ENCODE measurements at places on chromosomes 7 and 10.

- no peak for DNase-seq
Measured at GRCh38 chr7:157444843-157445135, 108.0 kb downstream of the DNAJB6 start.

- no peak for DNase-seq
Measured at GRCh38 chr10:60353519-60354258, 36.0 kb downstream of the ANK3 start.

DNA sequence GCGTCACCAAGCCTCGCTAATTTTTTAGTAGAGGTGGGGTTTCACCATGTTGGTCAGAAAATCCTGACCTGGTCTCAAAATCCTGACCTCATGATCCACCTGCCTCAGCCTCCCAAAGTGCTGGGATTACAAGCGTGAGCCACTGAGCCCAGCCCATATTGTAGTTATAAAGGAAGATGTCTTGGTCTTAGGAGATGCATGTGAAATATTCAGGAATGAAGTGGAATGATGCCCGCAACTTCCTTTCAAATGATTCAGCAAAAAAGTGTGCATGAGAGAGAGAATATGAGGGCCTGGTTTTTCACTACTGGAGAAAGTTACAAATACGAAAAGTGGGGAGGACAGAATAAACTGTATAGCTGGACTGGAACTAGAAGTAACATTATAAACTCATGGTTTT, 15.9 kb downstream of the TMEM209 start:
- no peak for DNase-seq

- no peak for DNase-seq
Measured at GRCh38 chr10:51649064-51649463, 50.3 kb downstream of the CSTF2T start.

- DNase-seq = no peak
Measured at GRCh38 chr7:34523226-34523918, 134.6 kb upstream of the NPSR1 start.

GRCh38 chr10:104253106-104253505, 1.6 kb upstream of the GSTO1 start:
- DNase-seq = no peak

- DNase-seq = no peak
Measured at GRCh38 chr7:2321020-2321419, 6.8 kb upstream of the SNX8 start.

GRCh38 chr10:113111260-113111659, 161.2 kb downstream of the TCF7L2 start:
- DNase-seq = no peak

GRCh38 chr10:95440756-95441546, 120.2 kb downstream of the SORBS1 start:
- peak; percentile 5 for DNase-seq

GRCh38 chr10:112562809-112563663, 116.0 kb downstream of the VTI1A start:
- DNase-seq = no peak

- no peak for DNase-seq
Measured at GRCh38 chr10:60731134-60731885, 47.0 kb upstream of the CDK1 start.

DNA sequence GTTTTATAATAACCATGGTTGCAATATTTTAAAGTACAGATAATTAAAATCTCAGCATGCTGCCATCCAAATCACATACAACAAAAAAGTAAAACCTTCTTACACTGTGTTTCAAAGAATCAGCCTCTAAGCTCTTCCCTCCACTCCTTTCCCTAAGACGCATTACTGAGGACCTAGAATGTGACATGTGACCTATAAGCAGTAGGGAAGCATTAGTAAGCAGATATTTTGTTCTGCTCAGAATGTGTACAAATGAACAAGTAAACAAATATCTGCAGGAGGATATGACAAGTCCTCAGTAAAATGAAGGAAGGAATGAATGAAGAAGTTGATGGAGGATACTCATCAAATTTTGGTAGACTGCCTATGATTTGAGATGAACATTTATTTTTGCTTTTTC, 49.1 kb downstream of the RAB11FIP2 start:
- DNase-seq = no peak

DNA sequence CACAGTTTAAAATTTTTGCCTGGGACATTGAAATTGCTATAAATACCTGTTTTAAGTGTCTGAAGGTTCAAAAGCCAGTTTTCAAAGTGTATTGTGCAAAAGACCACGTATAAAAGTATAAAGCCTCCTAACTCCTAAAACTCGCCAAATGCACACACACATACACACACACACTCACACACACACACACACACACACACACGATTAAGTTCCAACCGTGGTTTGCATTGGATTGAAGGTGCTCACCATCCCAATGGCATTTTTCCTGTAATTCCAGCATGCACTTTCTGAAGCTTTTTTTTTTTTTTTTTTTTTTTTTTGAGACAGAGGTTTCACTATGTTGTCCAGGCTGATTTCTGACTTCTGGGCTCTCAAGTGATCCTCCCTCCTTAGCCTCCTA, 2.8 kb upstream of the RGS10 start:
- DNase-seq = no peak

DNA sequence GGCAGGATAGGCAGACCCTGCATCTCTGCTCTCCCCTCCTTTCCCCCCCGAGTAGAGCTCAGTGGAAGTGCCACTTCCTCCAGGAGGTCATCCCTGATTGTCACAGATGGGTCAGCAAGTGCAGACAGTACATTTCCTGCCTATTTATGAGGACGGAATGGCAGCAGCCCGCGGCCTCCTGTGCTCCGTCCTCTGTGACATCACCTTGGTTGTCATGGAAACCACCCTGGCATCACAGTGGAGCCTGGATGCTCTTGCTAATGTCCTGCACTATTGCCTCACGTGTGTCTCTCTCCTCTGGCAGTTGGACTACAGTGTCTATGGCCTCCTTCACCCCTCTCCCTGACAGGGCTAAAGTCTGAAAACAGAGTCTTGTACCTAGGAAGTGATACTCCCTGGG, 148.6 kb downstream of the SH3PXD2A start:
- DNase-seq = no peak

DNA sequence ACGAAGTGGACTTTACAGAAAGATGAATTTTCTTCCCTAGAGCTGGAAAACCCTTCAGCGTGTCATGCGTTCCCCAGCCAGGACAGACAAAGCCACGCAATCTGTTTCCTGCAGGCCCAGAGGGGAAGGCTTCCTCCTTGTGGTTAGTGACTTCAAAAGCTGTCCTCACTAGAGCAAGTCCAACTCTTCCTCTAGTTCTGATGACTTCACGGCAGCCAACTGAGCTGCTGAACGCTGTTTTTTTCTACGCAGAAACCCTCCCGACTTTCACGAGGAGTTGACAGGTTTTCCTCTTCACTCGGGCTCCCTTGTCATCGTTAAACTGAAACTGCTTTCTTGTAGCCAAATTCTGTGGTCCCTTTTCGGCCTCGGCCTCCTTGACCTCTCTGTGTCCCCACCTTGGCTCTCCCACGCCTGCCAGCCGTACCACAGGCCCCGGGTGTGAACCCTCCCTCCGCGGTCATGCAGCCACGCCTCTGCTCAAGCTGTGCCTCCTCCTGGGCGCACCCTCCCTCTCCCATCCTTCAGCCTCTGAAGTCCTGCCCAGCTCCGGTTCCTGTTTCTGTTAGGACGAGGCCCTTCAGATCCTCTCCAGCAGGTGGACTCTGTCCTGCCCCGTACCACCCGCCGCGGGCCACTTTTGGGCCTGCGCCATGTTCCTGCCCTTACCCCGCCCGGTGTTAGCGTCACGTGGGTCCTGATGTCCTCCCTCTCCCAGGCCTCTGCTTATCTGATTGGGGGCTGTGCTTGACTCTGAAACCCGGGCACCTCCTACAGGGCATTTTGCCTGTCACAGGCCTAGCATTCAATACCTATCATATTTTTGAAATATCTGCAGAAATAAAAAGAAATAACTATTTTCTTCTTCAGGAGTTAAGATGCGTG, 39.3 kb downstream of the CUX1 start:
- DNase-seq = peak; percentile 84

- DNase-seq = peak; percentile 67
Measured at GRCh38 chr7:4830176-4830575, 31.7 kb downstream of the PAPOLB start.

DNA sequence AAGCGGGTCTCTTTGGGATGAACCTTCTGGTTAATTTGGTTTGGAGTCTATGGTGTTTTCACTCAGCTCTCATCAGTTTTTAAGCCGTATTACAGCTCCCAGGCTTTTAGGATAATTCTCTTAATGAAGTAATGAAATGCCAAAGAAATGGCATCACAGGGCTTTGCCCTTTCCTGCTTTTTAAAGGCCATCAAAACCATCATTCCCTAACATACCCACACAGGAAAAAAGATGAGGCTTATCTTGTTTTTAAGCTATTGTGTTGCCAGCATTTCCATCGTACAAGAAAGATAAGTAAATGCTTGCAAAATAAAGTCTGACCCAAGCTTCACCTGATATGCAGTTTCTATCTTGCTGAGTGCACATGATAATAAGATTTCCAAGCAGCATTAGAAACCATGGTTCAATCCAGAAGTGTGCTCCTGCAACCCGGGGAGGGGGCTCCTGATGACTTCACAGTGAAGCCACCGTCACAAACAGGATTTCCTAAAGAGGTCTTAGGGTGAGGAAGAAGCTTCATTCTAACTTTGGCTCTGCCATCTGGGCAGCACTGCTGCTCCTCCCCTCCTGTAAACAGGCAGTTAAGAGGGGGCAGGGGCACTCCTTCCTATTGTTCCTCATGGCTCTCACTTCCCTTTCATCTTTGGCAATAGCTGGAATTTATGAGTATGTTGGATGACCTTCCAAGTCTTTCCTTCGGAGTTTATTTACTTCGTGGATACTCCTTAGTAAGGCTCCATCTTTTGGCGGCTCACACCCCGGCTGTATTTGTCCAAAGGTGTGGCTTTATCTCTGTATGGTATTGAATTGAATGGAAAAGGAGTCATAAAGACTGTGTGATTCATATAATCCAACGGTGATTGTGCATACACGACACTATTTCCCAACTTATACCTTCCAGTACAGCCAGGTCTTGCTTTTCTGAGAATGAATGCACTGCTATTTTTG, 55.2 kb upstream of the FAM133B start:
- DNase-seq = no peak

GRCh38 chr10:75238182-75239095, 2.7 kb upstream of the COMTD1 start:
- DNase-seq = no peak

GRCh38 chr7:107530751-107531150, 33.0 kb downstream of the COG5 start:
- DNase-seq = no peak

- no peak for DNase-seq
Measured at GRCh38 chr7:106561151-106561550, 99.8 kb downstream of the CCDC71L start.

GRCh38 chr7:102721-103120, 89.7 kb upstream of the FAM20C start:
- no peak for DNase-seq

- DNase-seq = no peak
Measured at GRCh38 chr10:128097783-128098182, 28.4 kb downstream of the MKI67 start.

GRCh38 chr10:128898133-128898915, 568.7 kb upstream of the MGMT start:
- DNase-seq = no peak

DNA sequence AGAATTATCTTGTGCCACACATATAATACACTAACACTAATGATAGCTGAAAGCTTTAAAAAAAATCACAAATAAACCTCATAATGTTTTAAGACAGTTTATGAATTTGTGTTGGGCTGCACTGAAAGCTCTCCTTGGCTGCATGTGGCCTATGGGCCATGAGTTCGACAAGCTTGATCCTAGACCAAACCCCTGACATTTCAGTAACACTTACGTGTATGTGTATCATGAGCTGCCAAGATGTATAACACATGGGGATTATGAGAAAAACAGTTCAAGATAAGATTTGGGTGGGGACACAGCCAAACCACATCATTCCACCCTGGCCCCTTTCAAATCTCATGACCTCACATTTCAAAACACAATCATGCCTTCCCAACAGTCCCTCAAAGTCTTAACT, 823.8 kb downstream of the PCDH15 start:
- DNase-seq = no peak

DNA sequence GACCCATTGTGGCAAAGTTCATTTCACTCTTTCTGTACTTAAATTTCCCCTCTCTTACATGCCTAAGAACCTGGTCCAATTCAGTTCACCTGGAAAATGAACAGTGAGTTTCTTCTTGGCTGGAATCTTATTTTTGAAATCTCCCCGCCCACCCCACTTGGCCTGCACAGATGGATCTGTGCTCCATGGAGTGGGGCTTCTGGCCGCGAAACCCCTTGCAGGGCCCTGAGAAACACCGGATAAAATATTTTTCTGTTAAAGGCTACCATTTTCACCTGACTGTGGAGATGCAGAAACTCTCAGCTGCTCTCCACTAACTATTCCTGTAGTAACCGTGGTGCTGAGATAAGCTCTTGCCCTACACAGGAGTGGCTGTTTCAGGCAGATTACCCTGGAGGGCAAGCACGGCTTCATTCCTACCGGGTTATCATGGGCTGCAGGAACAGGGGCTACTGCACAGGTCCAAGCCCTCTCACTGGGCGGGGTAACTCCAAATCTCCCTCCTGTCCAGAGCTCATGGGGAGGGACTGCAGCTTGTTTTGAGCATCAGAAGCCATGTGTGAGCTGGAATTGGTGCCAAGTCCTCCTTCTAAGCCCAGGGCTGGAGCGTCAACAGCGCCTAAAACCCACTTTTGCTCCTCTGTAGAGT, 118.9 kb downstream of the PRPF18 start:
- no peak for DNase-seq

DNA sequence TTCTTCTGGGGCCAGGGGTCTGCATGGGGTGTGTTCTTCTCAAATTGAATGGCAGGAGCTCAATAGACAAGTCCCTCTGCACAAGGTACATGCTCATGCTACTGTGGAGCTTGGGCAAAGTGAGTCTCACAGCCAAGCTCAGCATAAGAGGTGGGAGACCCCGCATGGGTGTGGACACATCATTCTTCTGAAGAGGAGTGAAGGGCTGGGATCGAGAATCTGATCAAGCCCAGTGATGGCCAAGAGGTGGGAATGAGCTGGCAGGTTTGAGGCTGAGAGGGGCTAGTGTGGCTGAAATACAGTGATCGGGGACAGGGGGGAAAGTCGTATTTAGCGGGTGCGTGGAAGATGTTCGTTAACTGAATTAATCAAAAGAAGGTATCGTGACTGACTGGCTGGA, 32.6 kb downstream of the CDH23 start:
- no peak for DNase-seq

GRCh38 chr10:76523246-76523645, 1091.8 kb downstream of the LRMDA start:
- no peak for DNase-seq

DNA sequence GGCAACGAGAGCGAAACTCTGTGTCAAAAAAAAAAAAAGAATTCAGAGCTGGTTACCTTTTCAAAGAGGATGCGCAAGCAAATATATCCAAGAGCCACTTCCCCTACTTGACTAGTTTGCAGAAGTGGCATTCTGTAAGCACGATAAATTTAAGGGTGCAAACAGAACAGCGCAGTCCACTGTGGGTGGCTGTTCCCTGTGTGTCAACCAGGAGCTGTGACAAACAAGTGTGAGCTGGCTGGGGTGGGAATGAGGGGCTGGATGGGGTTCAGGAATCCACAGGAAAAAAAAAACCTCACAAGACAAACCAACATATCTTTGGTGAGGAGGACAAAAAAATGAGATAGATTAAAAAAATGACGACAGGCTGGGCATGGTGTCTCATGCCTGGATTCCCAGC, 15.9 kb downstream of the GUSB start:
- DNase-seq = no peak

All from activated naive CD8-positive, alpha-beta T cell treated with anti-CD3 and anti-CD28 coated beads for 36 hours (primary cell).